Activated T-cell treated with anti-CD3 and anti-CD28 coated beads, Interleukin-2, amount 50 U/mL, for 72 hours (primary cell): ENCODE measurements at places on chromosomes 13 and 19.

DNA sequence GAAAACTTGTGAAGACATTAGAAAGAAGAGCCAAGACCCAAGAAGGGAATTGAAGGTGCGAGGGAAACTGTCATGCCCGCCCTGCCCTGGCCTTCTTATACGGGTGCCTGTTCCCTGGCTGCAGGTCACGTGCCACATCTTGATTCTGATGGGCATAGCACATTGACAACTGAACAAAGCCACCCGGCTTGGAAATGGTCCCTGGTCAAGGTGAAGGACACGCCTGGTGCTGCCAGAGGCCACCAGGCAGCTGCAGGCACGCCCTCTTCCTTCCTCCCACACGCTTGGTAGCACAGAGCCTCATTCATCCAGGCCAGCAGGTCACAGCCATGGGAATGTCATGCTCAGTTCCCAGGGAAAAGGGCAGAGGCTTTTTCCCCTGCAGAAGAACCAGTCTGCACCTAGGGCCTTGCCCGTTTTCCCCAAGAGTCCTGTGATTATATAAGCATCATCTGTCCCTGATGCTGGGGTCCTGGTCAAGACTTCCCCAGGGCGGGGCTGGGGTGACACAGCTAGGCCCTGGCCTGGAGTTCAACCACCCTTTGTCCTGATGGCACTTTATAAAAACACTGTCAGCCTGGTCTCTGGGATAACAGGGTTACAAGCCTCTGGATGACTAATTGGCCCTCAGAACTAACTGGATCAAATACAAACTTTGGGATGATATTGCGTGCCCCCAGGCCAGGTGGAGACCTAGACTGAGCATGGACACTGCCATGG is 56.0 kb downstream of the CDADC1 start:
- DNase-seq = no peak

DNA sequence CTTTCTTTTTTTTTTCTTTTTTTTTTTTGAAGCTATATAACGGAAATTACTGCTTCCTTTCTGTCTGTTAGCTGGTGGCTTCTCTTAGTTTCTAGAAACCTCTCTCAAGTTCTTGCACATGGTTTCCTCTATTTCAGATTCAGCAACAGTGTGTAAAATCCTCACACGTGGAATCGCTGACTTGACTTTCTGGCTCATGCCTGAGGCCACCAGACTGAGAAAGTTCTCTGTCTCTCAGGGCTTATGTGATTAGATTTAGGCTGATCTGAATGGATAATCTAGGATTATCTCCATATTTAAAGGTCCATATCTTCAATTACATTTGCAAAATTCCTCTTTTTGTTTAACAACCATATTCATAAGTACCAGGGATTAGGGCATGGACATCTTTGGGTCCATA is 856.3 kb upstream of the SLITRK6 start:
- DNase-seq = no peak

GRCh38 chr19:49149652-49150105 is 5.5 kb downstream of the HRC start:
- no peak for DNase-seq

GRCh38 chr13:26834646-26835045 is 74.1 kb upstream of the GPR12 start:
- no peak for DNase-seq

DNA sequence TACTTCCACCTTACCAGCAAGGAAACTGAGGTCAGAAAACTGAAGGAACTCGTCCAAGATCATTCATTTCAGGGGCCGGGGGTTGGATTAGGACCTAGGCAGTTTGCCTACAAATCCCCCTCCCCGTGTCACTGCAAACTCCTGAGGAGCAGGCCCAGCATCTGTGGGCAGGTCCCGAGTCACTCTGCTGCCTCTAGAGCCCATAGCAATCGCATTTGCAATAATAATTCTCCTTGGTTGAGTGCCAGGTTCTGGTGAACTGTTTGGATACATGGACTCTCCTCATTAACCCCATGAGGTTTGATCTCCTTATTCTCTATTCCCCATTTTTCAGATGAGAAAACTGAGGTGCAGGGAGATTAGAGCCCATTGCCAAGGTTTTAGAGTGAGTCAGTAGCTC is 903 bp downstream of the PIN1 start:
- DNase-seq = no peak
